ENCODE measurements at places on chromosomes 6 and 20.

GRCh38 chr6:85065831-85066230 is 301.4 kb upstream of the TBX18 start:
- DNase-seq, result no peak

GRCh38 chr6:44049989-44050871 is 77.0 kb downstream of the MRPL14 start:
- no peak for DNase-seq

- DNase-seq, result no peak
Observed at GRCh38 chr20:57811374-57812020, 101.7 kb upstream of the PMEPA1 start.

DNA sequence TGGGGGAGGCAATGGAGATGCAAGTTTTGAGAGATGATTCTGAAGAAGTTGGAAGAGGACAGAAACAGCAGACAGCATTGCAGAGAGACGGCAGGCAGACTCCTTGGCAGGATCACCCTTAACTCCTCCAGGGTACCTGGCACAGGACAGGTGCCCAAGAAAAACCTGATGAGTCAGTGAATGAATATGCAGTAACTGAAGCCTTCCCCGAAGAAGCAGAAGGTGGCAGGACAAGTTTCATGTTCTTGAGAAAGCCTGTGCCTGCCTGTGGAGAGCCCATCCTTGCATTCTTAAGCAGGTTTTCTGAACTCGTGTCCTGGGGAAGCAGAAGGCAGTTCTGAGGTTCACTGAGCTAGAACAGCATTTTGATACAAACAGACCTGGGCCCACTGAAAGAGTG is 79.6 kb upstream of the SASH1 start:
- DNase-seq, result no peak

DNA sequence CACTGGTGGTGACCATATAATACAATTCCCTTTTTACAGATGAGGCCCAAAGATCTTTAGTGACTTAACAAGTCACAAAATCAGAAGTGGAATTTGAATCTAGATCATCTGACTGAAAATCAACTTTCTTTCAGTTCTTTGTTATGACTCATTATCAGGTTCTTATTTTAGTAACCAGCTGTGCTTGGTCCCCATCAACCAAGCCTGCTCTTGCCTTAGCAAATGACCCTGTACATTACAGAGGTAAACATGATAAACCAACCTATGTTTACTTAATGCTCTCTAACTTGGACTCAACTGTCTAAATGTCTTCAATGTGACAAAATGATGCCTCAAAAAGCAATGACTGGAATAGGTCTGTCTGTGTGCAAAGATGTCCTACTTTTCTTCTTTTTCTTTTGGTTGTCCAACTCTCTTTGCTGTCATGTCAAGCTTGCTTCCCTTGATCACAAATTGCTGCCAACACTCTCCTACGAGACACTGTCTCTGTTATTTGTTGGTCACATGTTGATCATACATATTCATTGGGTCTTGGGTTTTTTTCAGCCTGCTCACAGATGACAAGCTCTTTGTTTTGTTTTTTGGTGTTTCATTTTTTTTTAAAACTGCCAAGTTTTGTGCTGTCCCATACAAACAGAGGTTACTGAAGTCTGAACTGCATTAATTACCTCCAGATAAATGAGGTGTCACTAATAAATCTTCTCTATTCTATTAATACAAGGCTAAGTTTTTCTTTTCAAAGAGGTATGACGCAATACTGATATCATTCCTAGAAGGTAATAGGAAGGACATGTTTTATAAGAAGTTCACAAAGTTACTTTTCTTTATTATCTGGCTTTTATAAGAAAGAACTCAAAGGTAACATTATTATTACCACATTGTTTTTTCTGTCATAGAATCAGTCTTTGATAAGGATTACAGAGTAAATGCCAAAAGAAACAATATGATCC is 62.2 kb upstream of the PLN start:
- no peak for DNase-seq

GRCh38 chr6:80433010-80433672 is 326.7 kb downstream of the BCKDHB start:
- DNase-seq, result no peak

- no peak for DNase-seq
Observed at GRCh38 chr6:109393886-109394281, 11.6 kb upstream of the CD164 start.

- DNase-seq, result no peak
Observed at GRCh38 chr6:25229671-25230321, 49.4 kb upstream of the CARMIL1 start.

GRCh38 chr20:62446888-62447869 is 19.8 kb upstream of the RBBP8NL start:
- no peak for DNase-seq

- DNase-seq, result no peak
Observed at GRCh38 chr6:127397729-127398630, 54.6 kb upstream of the ECHDC1 start.

GRCh38 chr20:51946586-51946985 is 144.3 kb upstream of the SALL4 start:
- DNase-seq, result no peak

- DNase-seq, result peak; percentile 32
Observed at GRCh38 chr6:33822575-33823395, 19.0 kb upstream of the MLN start.

DNA sequence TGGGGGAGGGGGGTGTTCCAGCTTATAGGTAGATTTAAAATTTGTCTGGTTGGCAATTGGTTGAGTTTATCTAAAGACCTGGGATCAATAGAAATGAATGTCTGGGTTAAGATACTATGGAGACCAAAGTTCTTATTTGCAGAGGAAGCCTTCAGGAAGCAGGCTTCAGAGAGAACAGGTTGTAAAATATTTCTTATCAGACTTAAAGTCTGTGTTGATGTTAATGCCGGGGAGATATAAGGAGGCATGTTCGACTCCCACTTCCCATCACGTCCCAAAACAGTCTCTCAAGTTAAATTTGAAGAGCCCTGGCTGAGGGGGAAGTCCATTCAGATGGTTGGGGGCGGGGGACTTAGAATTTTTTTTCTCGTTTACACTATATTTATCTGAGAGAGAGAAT is 12.3 kb upstream of the BLCAP start:
- no peak for DNase-seq

- DNase-seq, result no peak
Observed at GRCh38 chr6:145241039-145241438, 494.3 kb downstream of the EPM2A start.

DNA sequence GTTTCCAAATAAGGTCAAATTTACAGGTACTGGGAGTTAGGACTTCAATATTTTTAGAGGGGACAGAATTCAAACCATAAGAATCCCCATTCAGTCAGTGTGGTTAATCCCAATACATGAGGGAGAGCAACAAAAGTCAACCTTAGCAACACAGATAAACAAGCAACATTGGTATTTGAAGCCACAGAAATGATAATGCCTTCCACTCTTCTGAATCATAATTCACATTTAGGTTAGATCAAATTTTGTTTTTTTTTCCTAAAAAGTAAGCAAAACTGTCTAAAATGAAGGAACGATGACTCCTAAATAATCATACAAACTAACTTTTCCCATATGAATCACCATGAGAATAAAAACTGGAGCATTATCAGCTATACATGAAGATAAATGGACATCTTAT is 246.0 kb upstream of the TENT5A start:
- DNase-seq, result no peak

- DNase-seq, result no peak
Observed at GRCh38 chr6:73558624-73559398, 38.0 kb upstream of the EEF1A1 start.

GRCh38 chr6:84353459-84354423 is 126.3 kb upstream of the CEP162 start:
- DNase-seq, result no peak

DNA sequence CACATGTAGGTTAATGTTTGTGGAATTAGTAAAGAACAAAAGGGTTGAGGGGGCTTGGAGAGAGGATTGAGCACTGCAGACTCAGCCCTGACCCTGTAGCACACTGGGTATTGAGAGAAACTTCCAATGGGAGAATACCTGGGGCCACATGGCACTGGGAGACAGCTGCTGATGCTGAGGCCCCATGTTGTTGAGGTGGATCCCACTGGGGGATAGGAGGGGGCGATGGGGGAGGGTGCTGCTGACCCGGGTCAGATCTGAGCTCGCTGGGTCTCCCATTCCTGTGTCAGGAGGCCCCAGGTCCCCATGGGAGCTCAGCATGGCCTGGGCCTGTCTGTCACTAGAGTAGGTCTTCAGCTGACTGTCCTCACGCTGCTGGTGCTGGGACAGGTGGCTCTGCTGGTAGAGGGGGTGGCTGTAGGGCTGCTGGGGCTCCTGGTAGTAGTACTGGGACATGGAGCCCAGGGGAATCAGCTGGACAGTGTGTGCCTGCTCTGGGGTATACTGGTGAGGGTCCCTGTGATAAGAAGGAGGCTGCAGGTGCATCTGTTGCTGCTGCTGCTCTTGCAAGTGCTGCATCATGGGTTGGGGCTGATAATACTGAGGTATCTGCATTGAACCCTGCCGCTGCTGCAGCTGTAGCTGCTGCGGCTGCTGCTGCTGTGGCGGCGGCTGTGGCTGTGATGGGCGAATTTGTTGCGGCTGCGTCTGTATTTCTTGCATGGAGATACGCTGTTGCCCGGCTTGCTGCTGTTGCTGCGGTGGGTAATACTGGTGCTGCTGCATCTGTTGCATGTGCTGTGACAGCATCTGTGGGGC is 50.6 kb upstream of the MRPS10 start:
- DNase-seq, result no peak

DNA sequence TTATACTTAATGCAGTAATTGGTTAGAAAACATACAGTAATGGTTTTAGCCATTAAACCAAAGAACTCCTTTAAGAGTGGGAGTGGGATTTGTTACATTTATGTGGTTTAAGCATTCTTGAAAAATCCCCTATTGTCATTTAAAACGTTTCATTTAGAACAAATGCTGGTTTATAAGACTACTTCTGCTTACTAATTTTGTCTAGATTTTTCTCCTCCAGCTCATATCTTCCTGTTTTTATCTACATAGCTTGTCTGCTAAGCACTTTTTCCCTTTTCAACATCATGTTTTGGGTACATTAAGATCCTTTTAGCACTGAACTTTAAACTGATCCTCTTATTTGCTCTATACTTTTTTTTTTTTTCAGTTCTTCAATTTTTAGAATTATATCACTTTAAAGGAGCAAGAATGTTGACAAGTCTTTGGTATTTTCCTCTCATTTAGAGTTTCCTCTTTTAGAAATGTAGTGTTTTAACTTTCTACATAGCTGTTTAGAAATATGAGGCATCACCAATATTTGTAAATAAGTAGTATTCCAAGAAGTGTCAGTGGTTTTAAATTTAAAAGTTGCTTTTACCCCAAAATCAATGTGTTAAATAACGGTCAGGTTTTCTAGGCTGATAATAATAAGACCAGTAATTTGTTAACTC is 80.9 kb downstream of the SESN1 start:
- DNase-seq, result no peak

DNA sequence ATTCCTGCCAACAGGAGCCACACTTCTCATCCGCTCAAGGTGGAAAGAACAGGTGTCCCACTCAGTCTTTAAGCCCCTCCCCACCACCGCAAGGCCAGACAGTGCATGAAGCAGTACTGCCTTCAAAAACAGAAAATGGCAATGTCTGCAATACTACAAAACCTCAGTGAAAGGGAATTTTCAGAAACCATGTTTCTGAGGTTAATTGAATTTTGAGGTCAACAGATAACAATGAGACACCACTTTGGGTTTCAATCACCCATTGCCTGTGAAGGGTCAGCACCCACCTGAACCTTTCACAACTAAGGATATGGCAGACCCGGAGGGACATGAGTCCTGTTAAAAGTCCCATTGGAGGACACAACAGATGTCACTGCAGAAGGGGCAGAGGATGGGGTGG is 13.0 kb downstream of the ZC3H12D start:
- DNase-seq, result no peak

DNA sequence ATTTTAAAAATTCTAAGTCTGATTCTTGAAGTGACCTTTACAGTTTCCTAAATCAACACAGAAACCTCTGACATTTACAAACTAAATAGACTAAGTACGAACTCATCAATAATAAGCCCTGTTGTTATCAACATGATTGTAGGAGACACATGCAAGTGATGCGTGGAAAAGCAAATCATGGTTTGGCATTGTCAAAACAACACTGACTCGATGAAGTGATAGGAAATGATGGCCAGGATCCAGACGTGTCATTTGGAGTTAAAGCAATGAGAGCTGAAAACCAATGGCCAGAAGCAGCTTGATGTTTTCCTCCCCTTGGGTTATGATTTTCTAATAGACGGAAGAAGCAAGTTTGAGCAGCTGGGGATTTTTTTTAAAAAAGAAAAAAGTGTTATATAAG is 117.4 kb upstream of the FAM184A start:
- no peak for DNase-seq

- DNase-seq, result no peak
Observed at GRCh38 chr6:56978530-56978929, 23.6 kb downstream of the BEND6 start.

Data from SW 1271 (cell line).